Right ventricle myocardium superior (tissue), 1 donor: ENCODE measurements at places on chromosomes 12 and 14.

- DNase-seq = no peak
These were observed 59.1 kb downstream of the ESR2 start for GRCh38 chr14:64234877-64235651.

DNA sequence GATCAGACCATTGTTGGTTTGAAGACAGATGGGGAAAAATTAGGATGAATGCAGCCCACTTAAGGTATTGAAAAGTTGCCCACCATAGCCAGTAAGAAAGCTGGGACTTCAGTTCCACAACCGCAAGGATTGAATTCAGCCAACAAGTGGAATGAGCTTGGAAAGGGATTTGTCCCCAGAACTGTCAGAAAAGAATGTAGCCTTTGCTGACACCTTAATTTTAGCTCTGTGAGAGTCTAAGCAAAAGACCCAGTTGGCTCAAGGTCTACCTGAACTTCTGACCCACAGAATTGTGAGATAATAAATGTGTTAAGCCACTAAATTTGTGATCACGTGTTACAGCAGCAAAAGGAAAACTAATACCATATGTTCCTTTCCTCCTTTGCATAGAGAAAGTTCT, 29.4 kb downstream of the PPFIA2 start:
- no peak for DNase-seq

GRCh38 chr12:46702581-46703344, 123.0 kb downstream of the SLC38A4 start:
- DNase-seq = no peak

DNA sequence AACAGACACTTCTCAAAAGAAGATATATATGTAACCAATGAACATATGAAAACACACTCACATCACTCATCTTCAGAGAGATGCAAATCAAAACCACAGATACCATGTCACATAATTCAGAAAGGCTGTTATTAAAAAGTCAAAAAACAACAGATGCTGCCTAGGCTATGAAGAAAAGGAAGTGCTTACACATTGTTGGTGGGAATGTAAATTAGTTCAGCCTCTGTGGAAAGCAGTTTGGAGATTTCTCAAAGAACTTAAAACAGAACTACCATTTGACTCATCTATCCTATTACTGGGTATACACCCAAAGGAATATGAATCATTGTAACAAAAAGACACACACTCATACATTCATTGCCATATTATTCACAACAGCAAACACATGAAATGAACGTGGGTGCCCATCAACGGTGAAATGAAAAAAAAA, 35.1 kb downstream of the EIF2S3B start:
- DNase-seq = no peak

GRCh38 chr12:5505751-5506150, 73.8 kb downstream of the NTF3 start:
- no peak for DNase-seq

DNA sequence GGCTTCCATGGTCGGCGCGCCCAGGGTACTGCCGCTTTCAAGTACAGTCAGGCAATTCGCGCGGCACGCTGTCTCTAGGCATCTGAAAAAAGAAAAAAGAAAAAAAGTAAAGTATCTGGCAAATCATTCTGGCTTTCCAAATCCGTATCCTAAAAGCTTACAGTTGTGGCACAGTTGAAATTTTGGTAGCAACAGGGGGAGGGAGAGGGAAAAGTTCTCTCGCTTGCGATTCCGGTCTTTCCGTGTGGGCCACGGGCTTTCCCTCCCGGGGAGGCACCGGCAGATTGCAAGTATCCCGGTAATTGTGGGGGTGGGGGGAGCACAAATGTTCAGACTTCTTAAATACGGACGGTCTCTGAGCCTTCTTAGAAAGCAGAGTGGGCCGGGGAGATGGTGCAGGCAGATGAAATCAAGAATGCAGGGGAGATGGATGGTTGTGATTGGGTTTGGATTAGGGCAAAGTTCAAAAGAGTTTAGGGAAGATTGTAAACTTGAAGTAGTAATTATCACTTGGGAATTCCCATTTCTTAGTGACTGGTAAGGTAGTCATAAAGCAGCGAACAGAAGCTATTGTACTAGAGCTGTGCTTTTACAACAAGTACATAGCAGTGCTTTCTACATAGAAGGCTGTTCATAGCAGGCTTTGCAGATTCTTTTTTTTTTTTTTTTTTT, 1.2 kb downstream of the SOCS2 start:
- no peak for DNase-seq

DNA sequence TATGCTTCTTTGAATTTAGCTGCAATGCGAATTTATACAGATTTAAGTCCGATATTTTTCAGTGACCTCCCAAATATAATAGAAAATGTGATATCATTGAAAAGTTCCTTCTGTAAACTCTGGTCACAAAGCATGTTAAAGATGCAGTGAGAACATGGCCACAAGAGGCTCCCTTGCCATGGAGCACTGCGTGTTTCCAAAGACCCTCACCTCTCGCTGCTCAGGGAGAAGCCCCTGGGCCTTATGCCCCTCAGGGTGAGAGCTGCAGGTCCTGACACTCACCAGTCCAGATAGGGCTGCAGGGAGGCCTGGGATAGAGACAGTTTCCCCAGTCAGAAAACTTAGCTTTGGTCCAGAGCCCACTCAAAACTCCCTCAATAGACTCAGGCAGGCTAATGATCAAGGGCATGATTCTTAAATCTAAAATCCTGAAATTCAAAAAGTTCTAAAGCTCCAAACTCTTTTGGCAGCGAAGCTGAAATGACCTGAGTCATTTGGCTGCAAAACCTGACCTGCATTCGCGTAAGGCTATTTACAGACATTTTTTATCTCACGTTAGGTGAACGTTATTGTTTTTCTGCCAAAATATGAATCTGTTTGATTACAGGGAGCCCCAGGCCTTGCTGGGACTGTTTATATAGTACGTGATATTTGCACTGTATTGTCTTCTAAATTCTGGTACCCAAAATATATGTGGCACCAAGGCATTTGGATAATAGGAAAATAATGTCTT, 67.8 kb downstream of the CAPZA3 start:
- no peak for DNase-seq

GRCh38 chr12:105233041-105233905, 2.7 kb downstream of the APPL2 start:
- no peak for DNase-seq

GRCh38 chr12:65996146-65996545, 134.4 kb downstream of the LLPH start:
- DNase-seq = no peak

- no peak for DNase-seq
These were observed 46.5 kb downstream of the IFT81 start for GRCh38 chr12:110170535-110171185.

GRCh38 chr12:79850610-79851299, 84.1 kb downstream of the PPP1R12A start:
- DNase-seq = no peak
